ENCODE measurements at places on chromosomes 3 and 15.

GRCh38 chr3:57143886-57144459 lies 21.2 kb downstream of the IL17RD start:
- no peak for DNase-seq

- DNase-seq, result no peak
These were observed 14.5 kb upstream of the ZFYVE19 start for GRCh38 chr15:40792394-40792793.

DNA sequence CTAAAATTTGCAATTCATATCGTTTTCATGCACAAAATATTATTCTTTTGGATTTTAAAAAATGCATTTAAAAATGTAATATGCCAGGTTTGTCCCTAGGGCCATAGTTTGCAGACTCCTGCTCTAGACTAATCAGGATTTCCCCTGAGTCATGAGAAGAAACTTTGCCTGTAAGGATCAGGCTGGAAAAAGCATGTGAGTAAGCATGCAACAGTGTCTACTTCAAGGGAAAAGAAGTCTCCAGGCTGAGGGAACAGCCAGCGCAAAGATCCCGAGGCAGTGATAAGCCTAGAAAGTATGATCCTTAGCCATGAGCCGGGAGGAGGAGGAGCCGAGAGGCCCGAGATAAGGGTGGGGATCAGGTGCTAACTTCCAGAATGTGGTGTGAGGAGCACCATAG lies 382.8 kb upstream of the CFAP20DC start:
- DNase-seq, result no peak

GRCh38 chr3:3783696-3784095 lies 15.5 kb upstream of the LRRN1 start:
- no peak for DNase-seq

DNA sequence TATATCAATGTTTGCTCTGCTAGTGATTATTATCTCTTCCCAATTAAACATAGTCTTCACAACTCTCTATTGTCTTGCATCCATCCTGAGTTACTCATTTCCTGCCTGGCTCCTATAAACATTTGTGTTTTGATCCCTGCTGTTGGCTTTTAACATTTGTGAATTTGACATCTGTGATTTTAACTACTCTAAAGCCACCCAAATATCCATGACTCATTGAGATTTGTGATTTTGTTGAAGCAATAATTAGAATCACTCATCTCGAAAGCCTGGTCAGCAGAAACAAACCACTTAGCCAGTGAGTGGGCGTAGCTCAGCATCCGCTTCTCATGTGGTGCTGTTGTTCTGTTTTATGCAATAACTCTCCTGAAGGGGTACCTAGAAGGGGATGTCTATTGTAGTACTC lies 174.3 kb upstream of the ZBTB20 start:
- no peak for DNase-seq

DNA sequence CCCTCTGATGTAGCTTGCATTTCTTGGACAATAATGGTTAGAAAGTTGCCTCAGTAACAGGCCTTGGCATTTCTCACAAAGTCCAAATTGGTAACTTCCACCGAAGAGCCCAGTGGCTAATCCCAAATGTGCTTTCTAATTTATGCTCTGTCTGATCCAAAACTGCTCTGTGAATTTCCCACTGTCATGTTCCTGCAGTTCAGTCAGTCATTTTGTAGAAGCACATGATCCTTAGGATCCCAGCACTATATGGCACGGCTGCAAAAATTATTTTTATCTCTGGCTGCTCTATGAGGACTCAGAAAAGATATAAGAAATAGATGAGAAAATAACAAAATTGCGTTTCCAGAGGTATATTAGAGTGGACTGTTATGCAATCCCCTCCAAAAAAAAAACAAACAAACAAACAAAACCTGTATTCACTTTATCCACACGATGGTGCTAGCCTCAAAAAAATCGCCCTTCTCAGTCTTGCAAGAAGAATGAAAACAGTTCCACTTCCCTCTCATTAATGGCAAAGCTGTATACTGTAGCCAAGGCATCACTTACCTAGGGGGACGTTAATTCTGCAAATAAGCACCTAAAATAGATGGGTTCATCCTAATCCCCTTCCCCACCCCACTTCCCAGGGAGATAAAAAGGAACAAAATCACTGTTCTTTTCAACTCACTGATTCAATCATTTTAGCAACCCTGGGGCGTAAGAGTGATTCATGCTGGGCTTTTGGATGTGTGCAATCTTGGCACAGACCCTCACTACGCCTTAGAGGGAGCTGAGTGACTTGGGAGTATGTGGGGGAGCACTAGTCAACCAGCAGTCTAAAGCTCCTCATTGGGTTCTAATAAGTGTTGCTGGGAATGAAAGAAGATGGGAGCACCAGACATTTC lies 61.3 kb downstream of the TMCO5A start:
- DNase-seq, result no peak

DNA sequence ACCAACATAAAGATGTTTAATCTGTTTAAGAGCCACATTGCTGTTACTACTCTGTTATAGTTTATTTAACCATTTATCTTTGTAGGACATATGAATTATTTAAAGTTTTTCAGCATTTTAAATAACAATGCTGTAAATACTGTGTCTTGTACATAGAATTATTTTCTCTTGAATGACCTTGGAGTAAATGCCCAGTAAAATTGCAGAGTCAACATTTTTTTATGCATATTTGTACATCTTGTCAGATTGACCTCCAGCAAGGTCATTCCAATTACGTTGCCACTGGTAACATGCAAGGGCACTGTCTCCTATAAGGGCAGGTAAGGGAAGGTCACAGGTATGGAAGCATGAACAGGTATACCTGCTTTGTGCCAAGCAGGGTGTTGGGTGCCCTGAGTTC lies 64.3 kb downstream of the RLBP1 start:
- DNase-seq, result no peak

DNA sequence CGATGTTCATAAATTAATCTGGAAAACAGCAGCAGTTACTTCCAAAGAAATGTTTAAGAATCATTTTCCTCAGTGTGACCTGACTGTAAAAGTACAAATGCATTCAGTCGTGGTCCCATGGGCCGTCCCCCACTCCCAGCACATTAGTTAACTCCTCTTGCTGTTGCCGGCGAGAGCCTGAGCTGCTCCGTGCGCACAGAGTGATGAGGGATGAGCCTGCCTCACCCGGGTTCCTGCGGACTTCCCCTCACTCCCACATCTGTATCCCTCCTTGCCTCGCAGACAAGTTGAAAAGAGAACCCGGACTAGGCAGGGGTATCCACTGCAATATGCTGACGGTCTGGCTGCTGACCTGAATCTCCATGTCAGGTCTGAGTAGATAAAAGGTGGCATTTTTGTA lies 861.7 kb upstream of the NR2F2 start:
- DNase-seq, result no peak

DNA sequence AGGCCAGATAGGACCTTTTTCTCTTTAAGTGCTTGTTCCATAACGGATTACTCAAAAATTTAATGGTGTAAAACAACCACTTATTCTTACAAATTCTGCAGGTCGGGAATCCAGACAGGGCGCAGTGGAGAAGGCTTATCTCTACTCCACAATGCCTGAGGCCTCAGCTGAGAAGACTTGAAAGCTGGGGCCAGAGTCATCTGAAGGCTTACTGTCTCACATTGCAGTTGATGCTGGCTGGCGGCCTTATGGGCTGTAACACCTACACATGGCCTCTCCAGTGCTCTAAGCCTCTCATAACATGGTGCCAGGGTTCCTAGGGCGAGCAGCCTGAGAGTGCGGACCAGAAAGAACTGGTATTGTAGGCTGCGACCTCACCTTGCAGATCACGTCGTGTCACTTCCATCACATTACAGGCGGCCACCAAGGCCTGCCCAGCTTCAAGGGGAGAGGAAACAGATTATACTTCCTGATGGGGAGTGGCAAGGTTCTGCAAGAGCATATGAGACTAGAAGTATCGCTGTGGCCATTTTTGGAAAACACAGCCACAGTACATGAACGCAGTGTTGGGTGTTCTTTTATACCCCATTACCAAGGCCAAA lies 32.4 kb downstream of the CMTM7 start:
- DNase-seq, result no peak

GRCh38 chr3:16079519-16079918 lies 95.0 kb upstream of the GALNT15 start:
- DNase-seq, result no peak

DNA sequence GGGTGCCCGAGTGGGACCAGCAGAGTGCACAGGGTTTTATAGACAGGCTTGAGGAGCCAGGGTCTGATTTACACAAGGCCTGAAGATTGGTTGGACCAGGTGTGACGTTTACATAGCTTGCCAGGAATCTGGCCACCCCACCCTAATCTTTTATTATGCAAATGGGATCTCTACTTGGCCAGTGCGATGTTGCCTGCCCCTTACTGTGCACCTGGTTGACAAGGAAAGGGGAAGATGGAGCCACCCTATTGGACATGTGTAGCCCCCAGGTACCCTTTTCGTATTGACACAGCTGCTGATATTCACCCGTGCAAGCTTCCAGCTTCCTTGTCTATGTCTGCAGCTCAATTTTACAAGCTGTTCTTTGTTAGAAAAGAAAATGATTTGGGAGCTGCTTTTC lies 132.0 kb downstream of the ARNT2 start:
- no peak for DNase-seq

GRCh38 chr3:17799312-17799711 lies 56.9 kb upstream of the TBC1D5 start:
- no peak for DNase-seq

GRCh38 chr3:197397838-197398237 lies 99.4 kb upstream of the DLG1 start:
- DNase-seq, result no peak

GRCh38 chr15:58077427-58077826 lies 11.9 kb upstream of the ALDH1A2 start:
- no peak for DNase-seq

DNA sequence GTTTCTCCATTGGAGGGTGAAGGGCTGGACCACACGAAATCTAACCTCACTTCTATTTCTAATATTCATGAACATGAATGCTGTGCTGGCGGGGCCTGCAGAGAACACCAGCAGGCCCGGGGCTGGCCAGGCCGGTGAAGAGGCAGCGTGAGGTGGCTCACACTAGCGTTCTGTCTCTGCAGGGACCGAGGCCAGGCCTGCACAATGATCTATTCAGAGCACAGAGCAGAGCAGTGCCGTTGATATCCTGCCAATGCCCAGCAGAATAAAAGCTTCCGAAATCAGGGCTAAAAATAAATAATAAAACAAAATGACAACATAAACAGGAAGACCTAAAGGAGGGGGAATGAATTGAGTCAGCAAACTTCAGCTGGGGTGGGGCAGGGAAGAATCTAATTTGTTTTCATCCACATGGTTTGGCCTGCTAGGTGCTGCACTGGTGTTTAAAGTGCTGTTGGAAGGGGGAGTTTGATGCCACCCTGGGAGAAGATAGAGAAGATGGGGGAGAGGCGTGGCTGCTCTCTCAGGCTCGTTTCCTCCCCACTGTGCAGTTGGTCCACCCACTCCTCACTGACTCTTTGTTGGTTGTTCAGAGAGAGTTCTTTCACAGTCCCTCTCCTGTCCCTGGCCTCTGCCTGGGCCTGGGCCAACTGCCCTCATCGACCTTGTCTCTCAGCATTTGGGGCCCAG lies 837.1 kb downstream of the AGBL1 start:
- DNase-seq, result no peak

GRCh38 chr3:108552267-108553159 lies 36.7 kb downstream of the CIP2A start:
- DNase-seq, result no peak

GRCh38 chr3:51637941-51638471 lies 33.0 kb upstream of the TEX264 start:
- no peak for DNase-seq

GRCh38 chr3:98782824-98783500 lies 19.8 kb downstream of the ST3GAL6 start:
- no peak for DNase-seq

- DNase-seq, result no peak
These were observed 42.3 kb downstream of the SNRK start for GRCh38 chr3:43328653-43329052.

- peak; percentile 3 for DNase-seq
These were observed 604 bp downstream of the KCTD6 start for GRCh38 chr3:58492494-58492905.

DNA sequence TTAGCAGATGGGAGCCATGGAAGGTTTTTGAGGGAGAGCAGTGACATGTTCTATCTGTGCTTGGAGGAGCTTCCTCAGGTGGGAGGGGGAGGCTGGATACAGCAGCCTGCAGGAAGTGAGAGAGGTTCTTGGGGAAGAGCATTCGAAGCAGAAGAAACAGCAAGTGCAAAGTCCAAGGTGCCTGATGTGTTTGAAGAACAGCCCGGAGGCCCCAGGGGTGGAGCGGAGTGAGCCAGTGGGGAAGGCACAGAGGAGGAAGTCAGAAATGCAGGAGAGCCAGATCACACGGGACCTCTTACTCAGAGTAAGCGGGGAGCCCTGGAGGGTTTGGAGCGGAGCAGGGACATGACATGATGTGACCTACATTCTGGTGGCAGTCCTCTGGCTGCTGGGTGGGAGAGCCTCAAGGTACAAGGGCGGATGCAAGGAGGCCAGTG lies 10.8 kb downstream of the ITGA11 start:
- DNase-seq, result no peak

GRCh38 chr3:38627956-38628355 lies 21.5 kb downstream of the SCN5A start:
- no peak for DNase-seq

- DNase-seq, result no peak
These were observed 221.8 kb downstream of the SNRPN start for GRCh38 chr15:25176616-25176923.

GRCh38 chr3:126310816-126311215 lies 46.4 kb downstream of the KLF15 start:
- no peak for DNase-seq

DNA sequence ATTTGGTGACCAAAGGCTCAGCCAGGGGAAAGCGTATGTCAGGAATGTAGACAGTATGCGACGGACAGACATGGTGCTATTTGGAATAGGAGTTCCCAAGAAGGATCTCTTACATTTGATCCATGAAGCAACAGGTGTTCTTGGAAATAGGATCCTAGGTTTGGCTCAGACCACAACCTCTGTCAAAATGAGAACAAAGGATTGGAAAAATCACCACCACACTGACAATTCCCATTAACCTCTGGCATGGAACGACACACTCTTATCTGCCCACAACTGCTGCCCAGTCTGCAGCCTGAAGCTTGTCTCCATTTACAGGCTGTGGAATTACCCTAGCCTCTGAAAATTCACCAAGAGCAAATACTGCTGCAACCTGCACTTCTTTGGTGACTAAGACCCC lies 33.6 kb upstream of the LRRN1 start:
- DNase-seq, result no peak

GRCh38 chr15:69958496-69959084 lies 139.1 kb downstream of the TLE3 start:
- no peak for DNase-seq

- DNase-seq, result no peak
These were observed 34.4 kb downstream of the PAQR9 start for GRCh38 chr3:142929109-142929508.

GRCh38 chr15:37524601-37525000 lies 409.8 kb upstream of the TMCO5A start:
- DNase-seq, result no peak

DNA sequence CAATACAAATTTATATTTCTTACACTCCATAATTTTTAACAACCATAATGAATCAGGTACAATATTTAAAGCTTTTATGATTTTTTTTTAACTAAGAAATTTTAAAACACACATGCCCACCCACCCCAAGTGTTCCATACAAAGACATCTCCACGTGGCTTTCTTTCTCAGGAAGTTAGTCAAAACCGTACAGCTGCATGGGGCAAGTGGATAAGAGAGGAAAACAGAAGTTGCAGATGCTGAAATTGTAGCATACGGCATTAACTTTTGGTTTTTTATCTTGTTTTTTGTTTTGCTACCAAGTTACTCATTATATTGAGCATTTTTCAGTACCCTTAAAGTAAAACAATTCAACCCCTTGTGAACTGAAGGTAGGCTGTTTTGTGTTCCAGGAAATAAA lies 14.8 kb downstream of the GNB4 start:
- DNase-seq, result no peak

Measured in stimulated activated CD4-positive, alpha-beta T cell treated with anti-CD3 and anti-CD28 coated beads, Interleukin-15, amount 100 ng/mL, for 1 hour (primary cell).